ENCODE measurements at places on chromosomes 6 and 20.

- DNase-seq: no peak
- H3K4me1 ChIP-seq: peaks cover 4% of the 10 kb centered on the region
- no peak overlapping the region for H3K27ac ChIP-seq
- no peaks in the 10 kb centered on the region for H3K27me3 ChIP-seq
Measured at GRCh38 chr6:40719671-40720374, 132.7 kb upstream of the LRFN2 start.

- H3K36me3 ChIP-seq: no peaks in the 10 kb centered on the region
- no peak overlapping the region for H3K4me3 ChIP-seq
- no peaks in the 10 kb centered on the region for H3K27me3 ChIP-seq
- DNase-seq: no peak
- H3K4me1 ChIP-seq: no peaks in the 10 kb centered on the region
Measured at GRCh38 chr20:13286607-13287006, 65.5 kb downstream of the ISM1 start.

DNA sequence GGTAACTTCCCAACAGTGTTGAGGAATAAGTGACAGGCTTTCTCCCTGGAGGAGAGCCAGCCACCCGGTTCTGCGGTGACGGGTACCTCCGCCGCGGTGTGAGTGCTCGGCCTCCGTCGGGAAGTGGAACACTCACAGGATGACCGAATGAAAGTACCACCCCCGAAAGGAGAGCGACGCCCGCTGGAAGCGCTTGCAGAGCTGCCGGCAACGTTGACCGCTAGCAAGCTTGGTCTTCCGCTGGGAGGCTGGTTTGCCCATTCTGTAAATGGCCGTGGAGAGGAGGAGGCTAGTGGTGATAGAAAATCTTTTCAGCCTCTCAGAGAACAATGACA is 614 bp upstream of the TMEM242 start:
- H3K36me3 ChIP-seq: no peaks in the 10 kb centered on the region

DNA sequence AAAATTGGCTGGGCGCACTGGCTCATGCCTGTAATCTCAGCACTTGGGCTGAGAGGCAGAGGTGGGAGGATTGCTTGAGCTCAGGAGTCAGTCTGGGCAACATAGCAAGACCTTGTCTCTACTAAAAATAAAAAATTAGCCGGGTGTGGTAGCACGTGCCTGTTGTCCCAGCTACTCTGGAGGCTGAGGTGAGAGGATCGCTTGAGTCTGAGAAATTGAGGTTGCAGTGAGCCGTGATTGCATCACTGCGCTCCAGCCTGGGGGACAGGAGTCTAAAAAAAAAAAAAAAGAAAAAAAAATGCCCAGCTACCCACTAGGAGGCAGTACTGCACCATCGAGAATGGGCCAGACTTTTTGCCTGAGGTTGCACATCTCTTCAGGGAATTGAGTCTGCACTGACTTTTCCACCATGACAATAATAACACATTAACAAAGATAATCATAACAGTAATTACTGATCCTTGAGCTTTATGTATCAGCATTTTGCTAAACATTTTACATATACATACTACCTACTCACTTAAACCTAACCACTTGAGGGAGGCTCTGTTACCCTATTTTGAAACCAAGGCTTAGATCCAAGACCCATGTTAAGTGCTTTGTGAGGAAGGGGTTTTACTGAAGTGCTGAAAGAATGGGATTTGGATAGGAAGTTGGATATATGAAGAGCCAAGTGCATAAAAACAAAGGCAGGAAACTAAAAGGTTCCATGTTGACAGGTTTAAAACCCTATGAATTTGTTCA is 21.0 kb downstream of the SRSF3 start:
- peaks cover 11% of the 10 kb centered on the region for H3K4me1 ChIP-seq
- no peak overlapping the region for H3K4me3 ChIP-seq
- H3K27ac ChIP-seq: peak overlapping the region; percentile 17
- H3K36me3 ChIP-seq: peaks cover 4% of the 10 kb centered on the region
